ENCODE measurements at places on chromosomes 3 and 15.

- peak; percentile 94 for DNase-seq
Observed at GRCh38 chr15:66815318-66815717, 113.3 kb downstream of the SMAD6 start.

DNA sequence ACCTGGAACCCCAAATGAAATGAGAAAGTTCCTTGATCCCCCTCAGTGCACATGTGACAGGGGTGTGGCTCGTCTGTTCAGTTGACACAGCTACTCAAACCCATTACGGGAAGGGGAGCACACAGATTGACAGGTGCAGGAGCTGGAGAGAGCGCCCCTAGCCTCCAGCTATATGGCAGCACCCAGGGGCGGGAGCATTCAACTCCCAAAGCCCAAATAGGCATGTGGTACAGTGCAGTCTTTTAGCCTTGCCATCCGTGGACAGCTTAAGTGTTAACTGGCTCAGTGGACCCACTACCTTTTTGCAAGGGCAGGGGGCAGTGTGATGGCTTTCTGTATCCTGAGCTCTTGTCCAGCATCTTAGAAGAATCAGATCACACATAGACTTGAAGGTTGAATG, 1374.2 kb upstream of the ALCAM start:
- DNase-seq, result no peak

GRCh38 chr15:84813435-84813834, 3.7 kb upstream of the ALPK3 start:
- no peak for DNase-seq

GRCh38 chr15:57726411-57726810, 19.9 kb downstream of the POLR2M start:
- no peak for DNase-seq

DNA sequence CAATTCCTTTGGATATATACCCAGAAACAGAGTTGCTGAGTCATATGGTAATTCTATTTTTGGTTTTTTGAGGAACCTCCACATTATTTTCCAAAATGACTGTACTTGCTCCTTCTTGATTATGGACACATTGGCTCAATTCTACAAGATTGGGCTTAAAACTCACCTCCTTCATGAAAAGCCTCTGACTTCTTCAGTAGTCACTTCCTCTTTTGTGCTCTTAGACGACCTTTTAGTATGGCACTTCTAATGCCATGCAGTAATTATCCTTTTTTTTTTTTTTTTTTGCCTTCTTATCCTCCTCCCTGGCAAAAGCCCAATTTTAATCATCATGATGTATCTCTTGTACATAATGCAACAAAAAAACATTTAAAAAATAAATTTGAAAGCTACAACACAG, 33.0 kb upstream of the ABHD17C start:
- no peak for DNase-seq

DNA sequence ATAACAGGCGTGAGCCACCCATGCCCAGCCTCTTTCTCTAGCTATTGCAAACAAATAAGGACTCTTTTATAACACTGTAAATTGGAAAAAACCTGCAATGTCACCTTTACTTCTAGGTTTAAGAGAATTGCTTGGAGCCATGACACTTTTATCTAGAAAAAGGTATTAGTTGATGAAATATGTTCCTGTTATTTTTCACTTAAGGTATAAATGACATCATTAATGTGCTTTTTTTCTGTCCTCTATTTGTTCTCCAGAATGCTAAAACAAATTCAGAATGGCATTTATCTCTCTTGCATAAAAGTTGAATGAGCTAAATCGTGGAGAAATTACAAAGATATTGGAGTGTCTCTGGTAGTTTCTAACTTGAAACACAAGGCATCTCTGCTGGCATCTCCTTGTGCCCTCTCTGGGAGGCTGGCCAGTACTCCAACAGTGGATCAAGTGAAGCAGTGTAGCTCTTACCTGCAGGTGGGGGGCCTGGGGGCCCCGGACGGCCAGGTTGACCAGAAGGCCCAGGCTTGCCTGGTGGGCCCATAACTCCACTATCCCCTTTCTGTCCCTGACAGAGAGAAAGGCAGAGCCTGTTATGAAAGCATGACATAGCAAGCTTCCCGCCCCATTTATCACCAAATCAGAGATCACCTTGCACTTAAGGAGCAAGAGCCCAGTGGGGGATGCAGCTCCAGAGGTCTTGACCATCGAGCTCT, 38.6 kb downstream of the EAF1 start:
- DNase-seq, result no peak

DNA sequence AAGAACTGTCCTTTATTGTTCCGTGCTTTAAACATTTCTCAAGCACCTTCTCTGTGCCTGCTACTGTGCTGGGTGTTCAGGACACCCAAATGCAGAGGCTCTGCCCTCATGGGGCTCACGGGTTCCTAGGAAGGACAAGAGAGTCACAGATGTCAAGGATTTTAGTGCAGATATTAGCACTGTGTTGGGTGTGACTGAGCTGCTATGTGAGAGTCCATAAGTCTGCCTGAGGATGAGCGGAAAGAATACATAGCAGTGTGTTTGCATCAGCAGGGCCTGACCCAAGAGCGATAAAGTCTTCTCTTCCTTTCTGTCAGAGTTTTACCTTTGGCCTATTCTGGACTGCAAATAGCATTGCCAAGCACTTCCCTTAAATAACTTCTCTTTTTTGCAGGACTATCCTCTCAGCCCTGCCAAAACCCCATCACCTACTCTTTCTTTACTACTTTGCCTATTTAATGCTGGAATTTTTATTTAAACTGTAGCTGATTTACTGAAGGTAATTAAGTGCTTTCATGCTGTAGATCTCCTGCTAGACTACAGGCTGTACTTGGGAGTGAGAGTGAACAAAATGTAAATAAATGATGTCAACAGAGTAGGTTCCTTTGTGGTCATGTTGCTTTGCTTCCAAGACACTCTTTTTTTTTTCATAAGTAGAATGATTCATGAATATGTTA, 459.4 kb upstream of the TPRG1 start:
- DNase-seq, result peak; percentile 72

DNA sequence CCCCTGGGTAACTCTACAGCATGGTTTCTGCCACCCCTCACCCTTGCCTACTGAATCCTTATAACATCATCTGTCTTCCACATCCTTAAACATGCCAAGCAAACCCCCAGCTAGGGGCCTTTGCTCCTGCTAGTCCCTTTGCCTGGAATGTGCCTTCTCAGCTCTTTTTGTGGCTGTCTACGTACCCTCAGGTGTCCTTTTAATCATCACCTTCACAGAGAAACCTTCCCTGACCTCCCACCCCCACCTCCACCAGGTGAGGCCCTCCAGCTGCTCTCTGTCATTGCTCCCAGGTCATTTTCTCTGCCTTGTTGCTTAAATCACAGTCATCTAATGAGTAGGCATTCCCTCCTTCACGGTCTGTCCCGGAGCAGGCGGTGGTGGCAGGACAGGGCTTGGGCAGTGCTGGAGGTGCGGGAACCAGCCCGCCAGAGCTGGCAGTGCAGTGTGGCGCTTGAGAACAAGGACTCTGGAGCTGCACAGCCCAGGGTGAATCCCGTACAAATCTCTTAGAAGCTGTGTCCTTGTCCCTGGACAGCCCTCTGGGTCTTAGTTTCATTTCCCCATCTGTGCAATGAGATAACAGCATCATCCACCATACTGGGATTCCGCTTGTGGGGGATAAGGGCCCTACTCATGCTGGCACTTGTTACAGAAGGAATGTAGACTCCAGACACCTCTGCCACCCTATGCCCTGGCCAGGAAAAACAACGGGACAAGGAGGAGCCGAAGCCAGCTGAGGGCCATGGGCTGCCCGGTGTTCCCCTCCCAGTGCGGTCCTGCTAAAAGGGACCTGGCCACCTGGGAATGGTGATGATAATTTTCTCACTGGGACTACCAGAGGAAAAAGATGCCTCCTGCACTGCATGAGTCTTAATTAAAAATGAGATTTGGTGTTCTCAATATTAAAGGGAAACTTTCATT, 52.1 kb upstream of the IQSEC1 start:
- DNase-seq, result no peak

- DNase-seq, result peak; percentile 60
Observed at GRCh38 chr3:169237201-169237600, 426.3 kb downstream of the MECOM start.

DNA sequence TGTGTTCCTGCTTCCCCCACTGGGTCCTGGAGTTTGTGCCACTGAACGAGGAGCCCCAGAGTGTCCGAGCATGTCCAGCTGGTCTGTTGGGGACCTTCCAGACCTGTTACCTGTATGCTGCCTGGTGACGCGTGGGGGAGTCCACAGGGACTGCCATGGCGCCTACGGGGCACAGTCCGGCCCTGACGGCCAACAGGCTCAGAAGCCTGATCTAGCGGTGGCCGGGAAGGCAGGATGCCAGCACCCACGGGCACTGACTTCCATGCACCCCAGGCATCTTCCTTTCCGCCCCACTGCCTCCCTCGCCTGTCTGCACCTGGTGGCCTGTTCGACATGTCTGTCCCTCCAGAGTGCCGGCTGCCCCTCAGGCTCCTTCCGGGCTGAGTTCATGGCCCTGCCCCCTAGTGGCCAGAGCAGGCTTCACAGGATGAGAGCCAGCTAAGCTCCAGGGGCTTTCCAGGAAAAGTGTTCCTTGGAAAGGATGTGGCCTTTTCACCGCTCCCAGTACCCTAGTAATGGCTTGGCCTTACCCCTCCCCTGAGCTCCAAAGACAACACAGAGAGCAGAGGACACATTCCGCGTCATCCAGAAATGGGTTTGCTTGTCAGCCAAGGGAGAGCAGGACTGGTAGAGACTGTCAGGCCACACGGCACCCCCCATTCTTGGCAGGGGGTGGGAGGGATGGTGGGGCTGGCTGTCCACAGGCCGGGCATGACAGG, 35.7 kb downstream of the NGRN start:
- peak; percentile 56 for DNase-seq

DNA sequence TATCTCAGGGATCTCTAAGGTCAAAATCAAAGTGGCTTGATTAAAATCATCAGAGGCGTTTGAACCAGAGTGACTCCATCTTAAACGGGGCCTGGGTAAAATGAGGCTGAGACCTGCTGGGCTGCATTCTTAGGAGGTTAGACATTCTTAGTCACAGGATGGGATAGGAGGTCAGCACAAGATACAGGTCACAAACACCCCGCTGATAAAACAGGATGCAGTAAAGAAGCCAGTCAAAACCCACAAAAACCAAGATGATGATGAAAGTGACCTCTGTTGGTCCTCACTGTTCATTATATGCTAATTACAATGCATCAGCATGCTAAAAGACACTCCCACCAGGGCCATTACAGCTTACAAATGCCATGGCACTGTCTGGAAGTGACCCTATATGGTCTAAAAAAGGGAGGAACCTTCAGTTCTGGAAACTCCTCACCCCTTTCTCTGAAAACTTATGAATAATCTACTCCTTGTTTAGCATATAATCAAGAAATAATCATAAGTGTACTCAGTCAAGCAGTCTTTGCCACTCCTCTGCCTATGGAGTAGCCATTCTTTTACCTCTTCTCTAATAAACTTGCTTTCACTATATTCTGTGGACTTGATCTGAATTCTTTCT, 143.3 kb upstream of the SLCO3A1 start:
- DNase-seq, result no peak

- no peak for DNase-seq
Observed at GRCh38 chr3:10392244-10392643, 71.3 kb upstream of the SEC13 start.

GRCh38 chr3:152609891-152610290, 225.0 kb upstream of the P2RY1 start:
- DNase-seq, result no peak

- no peak for DNase-seq
Observed at GRCh38 chr15:68602459-68603215, 23.8 kb downstream of the CORO2B start.

DNA sequence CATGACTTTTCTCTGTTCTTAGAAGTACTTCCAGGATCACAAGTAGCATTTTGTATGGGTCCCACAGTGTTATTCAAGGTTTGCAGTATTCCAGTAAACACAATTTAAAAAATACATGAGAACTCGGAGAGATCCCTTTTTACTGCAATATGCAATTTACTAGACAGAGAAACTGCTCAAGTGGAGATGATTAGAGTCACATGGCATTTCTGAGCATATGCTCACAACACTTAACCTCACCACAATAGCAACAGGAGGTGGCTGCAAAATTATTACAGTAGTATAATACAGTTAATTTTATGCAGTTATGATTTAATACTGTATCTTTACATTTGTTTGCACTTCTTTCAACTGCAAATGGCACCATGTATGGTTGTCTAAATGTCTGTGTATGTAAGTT, 87.5 kb downstream of the PIK3CB start:
- DNase-seq, result no peak

- DNase-seq, result no peak
Observed at GRCh38 chr15:99090011-99090699, 14.7 kb upstream of the SYNM start.

- peak; percentile 29 for DNase-seq
Observed at GRCh38 chr3:111210003-111210711, 138.5 kb downstream of the NECTIN3 start.

- peak; percentile 76 for DNase-seq
Observed at GRCh38 chr3:52128118-52128683, 26.0 kb downstream of the POC1A start.

DNA sequence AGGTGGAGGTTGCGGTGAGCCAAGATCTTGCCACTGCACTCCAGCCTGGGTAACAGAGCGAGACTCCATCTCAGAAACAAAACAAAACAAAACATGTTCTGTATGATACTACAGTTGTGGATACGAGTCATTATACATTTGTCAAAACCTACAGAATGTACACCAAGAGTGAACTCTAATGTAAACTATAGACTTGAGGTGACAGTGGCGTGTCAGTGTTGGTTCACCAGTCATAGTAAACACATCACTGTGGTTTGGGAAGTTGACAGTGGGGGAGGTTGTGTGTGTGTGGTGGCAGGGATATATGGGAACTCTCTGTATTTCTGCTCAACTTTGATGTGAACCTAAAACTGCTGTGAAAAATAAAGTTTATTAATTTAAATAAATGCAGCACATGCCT, 33.0 kb upstream of the GNB5 start:
- DNase-seq, result no peak
